ENCODE measurements at places on chromosomes 1 and 21. TPM values are rescaled to one million over a fixed set of nuclear protein-coding genes. Genes with fewer than 3 reads are reported as not detected.

CELA3B gene
- total RNA-seq, result not detected

SPRR3 gene
- total RNA-seq, result not detected

CLCA1 gene
- total RNA-seq, result not detected

PTPN7 gene
- 201 TPM for total RNA-seq

TRABD2B gene
- total RNA-seq, result not detected

GCSAML gene
- 0.16 TPM for total RNA-seq

CEP85 gene
- 34.6 TPM for total RNA-seq

FALEC gene
- 0.79 TPM for total RNA-seq

SELP gene
- 1.6 TPM for total RNA-seq

OR2M3 gene
- total RNA-seq, result not detected

UBASH3A gene
- 54.5 TPM for total RNA-seq

CD1E gene
- not detected for total RNA-seq

IGSF9 gene
- 0.12 TPM for total RNA-seq

OR2T29 gene
- not detected for total RNA-seq

TUFT1 gene
- 4.8 TPM for total RNA-seq

SPATA21 gene
- total RNA-seq, result not detected

AADACL3 gene
- total RNA-seq, result not detected

NCF2 gene
- 22.6 TPM for total RNA-seq

FCRL3 gene
- 3.9 TPM for total RNA-seq

LMX1A gene
- not detected for total RNA-seq

ATAD3A gene
- total RNA-seq, result 24.9 TPM

SYT14 gene
- not detected for total RNA-seq

CDC20 gene
- total RNA-seq, result 108 TPM

MYBPH gene
- not detected for total RNA-seq

USP24 gene
- 46.2 TPM for total RNA-seq

OR6K3 gene
- total RNA-seq, result not detected

PRAMEF27 gene
- not detected for total RNA-seq

NBPF19 gene
- total RNA-seq, result 28.0 TPM

PTPN22 gene
- total RNA-seq, result 82.5 TPM

PGLYRP3 gene
- total RNA-seq, result not detected

FPGT gene
- total RNA-seq, result 9.9 TPM

PTPRF gene
- 2.2 TPM for total RNA-seq
